AG04450 (cell line): ENCODE measurements at places on chromosomes 11 and 22.

GRCh38 chr22:50063589-50064393 is 5.7 kb upstream of the TTLL8 start:
- DNase-seq: no peak

GRCh38 chr11:112637876-112638275 is 323.3 kb upstream of the NCAM1 start:
- DNase-seq: no peak

- DNase-seq: no peak
Measured at GRCh38 chr11:22465620-22466019, 127.4 kb downstream of the SLC17A6 start.

- no peak for DNase-seq
Measured at GRCh38 chr11:16993495-16993894, 20.7 kb downstream of the PLEKHA7 start.

GRCh38 chr11:41404109-41404508 is 55.3 kb downstream of the LRRC4C start:
- no peak for DNase-seq

DNA sequence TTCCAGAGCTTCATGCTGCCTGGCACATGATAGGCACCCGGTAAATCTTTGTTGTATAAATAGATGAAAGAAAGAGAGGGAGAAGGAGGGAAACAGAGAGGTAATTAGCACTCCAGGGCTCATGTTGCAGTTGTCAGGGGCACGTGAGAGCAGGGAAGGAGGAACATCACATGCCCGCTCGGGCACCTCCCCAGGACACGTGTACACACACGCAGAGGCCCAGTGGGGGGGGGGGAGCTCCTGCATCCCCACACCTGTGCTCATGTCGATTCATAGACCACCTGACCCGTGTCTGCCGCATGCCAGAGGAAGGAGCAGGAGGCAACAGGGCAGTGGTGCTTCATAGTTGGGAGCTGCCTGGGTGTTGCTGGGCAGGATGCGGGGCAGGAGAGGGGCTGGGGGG is 37.1 kb upstream of the NNMT start:
- DNase-seq: no peak

DNA sequence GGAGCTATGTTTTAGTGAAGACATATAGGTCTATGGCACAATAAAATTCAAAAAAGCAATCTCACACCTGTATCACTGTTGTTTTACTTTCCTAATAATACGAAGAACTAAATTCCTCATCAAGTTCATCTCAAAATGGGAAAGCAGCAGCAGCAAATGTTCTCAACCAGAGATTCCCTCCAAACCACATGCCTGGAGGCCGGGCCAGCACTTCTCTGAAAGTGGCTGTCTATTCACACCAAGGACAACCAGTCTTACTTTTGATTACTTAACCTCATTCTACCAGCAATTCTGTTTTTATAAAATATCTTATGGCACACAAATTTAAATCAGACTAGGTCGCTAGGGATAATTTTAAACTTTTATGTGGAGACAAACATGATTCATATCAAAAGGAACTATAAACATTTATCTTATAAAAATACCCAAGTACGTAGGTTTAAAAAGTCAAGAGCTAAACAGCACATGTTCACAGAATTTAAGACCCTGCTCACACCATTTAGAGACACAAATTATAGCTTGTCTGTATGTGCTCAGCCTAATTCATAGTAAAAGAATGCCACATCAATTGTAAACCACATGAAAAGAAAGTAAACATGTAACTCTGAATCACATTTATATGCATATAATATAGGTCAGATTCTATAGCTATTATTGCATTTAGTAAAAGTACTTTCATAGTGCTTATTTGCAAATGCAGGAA is 46.1 kb downstream of the RRAS2 start:
- DNase-seq: peak; percentile 51

DNA sequence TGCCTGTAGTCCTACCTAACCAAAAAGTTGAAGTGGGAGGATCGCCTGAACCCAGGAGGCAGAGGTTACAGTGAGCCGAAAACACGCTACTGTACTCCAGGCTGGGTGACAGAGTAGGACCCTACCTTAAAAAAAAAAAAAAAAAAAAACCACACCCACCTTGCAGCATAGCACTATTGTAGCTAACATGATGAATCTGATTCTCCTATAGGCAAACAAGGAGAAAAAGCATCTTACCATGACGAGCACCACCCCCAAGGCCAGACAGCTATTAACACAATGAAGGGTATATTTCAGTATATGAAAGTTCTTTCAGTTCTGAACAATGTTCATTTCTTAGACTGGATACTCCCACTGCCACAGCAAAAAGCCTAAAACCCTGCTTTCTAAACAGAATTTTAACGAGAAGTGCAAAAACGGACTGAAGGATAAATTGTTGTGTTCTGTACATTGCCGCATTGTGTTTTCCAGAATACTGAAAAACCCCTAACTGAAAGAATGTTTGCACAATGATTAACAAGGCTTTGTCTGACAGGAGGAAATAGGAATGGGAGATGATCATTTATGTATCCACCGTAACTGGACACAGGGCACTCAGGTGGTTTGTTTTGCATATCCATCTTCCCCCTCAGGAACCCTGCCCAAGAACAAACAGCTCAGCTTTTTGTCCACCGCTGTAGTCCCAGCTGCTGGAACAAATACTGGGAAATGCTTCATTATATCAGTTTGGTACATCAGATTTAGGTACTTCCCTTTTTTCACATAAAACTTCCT is 8.9 kb downstream of the PISD start:
- DNase-seq: no peak

DNA sequence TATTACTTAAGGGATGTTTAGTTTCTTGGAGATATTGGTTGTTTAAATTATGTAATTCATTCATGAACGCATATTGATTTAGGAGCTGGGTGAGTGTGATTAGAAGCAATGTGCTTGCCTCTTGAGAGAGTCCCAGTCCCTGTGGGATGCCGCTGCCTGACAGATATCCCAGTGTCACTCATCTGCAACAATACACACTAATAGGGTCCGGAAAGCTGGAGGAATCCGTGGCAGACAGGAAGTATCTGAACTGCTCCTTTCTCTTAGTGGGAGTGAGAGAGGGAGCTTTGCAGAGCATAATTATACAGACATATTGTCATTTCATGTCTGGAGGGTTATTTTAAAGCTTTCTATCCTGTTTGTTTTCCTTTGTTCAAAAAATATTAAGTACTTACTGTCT is 17.4 kb downstream of the AMOTL1 start:
- DNase-seq: no peak

DNA sequence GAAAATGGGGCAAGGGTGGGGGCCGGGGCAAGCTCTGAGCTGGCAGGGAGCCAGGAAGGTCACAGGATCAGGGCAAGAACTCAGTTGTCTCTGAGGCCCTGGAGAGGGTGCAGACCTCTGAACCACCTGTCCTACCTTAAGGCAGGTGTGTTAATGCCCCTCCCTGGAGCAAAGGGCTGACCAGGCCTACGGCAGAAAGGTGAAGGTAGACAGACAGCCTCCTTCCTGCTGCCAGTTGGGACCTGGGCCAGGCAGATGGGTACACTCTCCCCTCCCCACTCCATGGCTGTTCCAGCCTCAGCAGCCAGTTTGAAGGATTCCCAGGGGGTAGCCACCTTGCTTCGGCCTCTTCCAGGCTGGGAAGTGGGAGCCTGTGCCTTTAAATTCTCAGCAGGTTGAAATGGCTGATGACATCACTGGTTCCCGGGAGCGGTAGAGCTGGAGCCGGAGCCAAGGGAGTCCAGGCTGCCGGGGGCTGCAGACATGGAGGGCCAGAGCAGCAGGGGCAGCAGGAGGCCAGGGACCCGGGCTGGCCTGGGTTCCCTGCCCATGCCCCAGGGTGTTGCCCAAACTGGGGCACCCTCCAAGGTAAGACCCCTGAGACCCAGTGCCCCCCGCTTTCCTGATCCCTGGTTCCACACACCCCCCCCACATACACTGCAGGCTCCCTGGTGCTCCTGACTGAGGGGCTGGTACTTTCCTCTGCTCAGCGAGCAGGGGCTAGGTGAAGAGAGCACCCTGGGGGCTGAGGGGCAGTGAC is at the start of gene INPP5J:
TSS of gene INPP5J (plus strand) at position 435 of the 760 bp plus-strand sequence. CDS start at position 484, 49 bp downstream.
- no peak for DNase-seq

GRCh38 chr11:29280452-29280851 is 736.4 kb downstream of the KCNA4 start:
- DNase-seq: no peak

DNA sequence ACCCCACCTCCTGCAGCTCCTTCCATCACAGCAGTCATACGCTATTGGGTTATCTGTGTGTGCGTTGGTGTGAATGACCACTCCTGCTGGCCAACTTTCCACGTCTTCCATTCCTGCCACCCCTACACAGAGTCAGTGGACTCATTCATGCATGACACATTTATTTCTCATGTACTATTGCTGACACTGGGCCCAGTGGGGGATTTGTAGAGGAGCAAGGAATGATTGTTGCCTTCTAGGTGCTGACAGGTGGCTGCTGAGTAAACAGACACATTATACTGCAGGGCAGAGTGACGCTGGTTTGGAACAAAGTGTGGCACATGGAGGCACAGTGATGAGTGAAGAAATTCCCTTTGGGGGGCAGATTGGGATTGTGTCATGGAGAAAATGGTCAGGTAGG is 113.9 kb downstream of the CCDC81 start:
- DNase-seq: no peak

DNA sequence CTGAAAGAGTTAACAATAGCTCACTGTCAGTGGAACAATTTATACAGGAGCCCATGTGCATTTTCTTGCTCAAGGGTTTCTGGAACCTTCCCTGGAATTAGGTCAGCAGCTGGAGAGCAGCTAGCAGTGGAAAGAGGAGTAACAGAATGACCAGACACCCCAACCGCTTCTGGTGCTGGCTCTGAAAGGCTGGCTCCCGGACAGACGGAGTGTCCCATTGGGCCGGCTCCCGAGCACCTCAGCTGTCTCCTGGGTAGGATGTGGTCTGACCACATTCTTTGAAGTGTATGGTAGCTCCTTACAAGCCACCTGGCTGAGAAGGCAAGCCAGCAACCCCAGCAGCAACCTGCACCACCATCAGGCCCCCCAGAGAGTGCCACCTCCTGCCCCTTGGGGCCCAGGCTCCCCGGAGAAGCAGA is 44.7 kb downstream of the ABTB2 start:
- no peak for DNase-seq

DNA sequence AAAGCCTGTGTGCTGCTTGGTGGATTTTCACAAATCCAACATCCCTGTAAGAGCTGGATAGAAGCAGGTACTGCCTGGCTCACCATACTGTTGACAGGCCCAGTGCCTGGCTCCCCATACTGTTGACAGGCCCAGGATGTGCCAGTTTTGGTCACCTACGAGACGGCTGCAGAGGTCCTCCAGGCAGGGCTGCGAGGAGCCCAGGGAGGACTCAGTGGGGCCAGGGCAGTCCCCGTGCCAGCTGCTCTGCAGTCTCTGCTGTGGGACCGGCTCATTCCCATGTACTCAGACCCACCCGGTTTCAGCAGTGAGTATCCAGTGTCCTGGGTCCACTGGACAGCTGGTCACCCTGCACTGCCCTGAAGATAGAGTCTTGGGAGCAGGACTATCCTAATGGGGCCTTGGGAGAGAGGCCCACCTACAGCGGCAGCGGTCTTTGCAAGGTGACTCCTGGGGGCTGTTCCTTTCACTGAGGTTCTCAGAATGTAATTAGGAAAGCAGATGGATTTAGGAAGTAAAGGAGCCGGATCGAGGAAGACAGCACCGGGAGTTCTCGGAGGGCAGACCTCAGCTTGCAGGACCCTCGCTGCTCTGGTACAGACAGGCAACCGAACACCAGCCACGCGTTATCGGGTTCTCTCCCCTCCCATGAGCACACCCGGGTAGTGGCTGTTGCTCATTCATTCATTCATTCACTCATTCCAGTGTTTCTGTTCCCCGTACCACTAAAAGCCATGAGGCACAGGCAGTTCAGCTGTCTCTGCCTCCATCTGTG is 106.1 kb downstream of the CTTN start:
- no peak for DNase-seq

DNA sequence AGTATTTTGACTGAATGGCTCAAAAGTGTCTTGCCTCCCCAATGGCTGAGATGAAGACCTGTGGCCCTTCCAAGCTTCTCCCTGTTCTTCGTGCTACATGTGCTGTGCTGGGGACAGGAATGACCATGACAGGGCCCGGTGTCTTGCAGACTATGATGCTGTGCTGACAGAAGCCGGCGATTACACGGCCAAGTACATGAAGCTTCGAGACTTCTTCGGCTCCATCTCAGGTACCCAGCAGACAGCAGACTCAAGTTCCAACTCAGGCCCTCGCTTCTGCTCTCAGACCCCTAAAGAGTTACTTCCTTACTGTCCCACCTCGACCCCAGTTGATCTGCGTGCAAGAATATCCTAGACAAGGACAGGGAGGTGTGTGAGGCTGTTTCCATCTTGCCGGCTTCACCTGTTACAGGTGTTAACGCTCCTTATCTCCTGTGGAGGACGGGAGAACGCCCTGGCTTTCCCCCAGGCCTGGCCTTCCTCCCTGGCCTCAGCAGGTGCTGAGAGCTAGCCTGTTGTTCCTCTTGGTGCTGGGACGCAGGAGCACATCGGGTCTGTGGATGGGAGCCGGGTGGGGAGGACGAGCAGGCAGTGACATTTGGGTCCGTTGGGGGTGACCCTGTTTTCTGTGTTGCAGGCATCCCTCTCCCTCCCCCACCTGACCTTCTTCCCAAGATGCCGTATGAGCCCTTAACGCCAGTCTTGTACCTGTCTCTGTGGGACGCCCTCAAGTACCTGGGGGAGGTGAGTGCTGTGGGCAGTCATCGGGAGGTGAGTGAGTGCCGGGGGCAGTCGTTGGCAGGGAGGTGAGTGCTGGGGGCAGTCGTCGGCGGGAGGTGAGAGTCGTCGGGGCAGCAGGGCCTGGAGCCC is 38.1 kb downstream of the GLB1L2 start:
- no peak for DNase-seq

DNA sequence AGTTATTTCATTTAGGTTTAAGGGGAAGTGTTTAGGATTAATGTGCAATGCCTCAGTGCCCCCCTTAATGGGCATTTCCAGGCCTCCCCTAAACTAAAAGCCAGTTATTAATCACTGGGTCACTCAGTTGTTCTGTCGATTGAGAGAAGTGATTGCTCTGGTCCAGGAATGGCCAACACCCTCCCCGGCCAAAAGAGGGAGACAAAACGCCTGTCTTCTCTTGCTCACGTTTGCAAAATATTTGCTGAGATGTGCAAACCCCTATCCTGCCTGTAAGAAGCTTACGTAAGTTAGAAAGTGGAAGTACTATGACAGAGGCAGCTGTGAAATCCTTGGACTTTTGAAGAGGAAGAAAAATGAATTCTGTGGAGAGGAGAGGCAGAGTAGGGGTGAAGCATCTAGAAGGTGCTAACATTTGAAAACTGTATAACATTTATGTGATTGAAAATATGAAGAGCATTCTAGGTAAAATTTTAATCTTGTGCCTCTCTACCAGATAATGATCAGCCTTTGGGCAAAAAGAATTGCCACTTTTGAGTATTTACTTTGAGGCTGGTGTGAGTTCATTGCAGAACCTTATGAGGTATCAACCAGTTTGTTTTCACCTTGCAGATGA is 37.7 kb downstream of the NTM start:
- DNase-seq: no peak

- DNase-seq: no peak
Measured at GRCh38 chr11:17014833-17015626, 816 bp upstream of the PLEKHA7 start.
